Activated naive CD4-positive, alpha-beta T cell (primary cell): ENCODE measurements at places on chromosomes 6 and 20.

DNA sequence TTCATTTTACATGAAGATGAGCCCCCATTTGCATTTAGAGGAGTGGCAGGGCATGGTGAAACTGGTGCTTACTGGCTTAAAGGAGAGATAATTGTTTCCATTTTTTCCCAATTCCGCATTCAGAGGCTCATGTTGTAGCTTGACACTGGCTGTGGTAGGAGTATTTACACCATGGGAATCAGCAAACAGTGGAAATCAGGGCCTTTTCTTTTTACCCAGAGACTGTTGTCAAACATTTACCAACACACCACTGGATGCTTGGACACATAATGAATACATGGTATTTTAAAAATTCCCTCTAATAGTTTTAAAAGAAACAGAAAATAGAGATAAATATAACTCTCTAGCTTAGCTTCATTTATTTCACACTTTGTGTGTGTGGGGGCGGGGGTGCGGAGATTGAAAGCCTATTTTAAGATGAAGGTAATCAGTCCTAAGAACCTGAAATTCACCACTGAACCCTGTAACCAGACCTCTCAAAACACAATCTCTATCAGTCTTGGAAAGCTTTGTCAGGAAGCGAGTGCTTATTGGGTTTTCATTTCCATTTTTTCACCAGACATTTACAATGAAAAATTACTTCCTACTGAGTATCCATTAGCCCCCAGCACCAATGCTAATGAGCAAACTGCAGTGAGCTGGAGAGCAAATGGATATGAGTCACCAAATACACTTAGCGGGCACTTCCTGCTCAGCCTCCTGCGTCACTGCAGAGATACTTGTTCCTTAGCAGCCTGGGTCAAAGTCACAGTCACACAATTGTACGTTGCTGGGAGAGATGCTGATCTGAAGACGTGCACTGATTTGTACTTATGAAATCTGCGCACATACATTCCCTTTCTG is 532.0 kb downstream of the BCKDHB start:
- DNase-seq: no peak

GRCh38 chr20:50418890-50419642 is 91.1 kb upstream of the PTPN1 start:
- no peak for DNase-seq

DNA sequence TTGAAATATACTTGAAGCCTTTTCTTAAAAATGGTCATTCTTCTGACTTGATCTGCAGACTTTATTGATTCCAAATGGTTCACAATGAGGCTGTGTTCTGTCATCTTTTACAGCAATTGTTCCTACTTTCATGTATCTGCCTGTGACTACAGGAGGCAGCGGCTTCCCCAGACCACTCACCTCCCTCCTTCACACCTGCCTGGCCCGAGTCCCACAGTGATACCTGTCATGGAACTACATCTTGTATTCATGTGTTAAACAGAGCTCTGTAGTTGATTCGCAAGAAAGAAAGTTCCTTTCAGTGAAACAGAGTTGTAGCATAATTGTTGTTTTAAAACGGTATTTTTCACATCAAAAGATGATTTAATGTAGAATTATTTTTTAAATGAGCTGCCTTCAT is 673.5 kb upstream of the AGPAT4 start:
- no peak for DNase-seq

GRCh38 chr20:19605786-19606485 is 152.1 kb upstream of the RIN2 start:
- no peak for DNase-seq

DNA sequence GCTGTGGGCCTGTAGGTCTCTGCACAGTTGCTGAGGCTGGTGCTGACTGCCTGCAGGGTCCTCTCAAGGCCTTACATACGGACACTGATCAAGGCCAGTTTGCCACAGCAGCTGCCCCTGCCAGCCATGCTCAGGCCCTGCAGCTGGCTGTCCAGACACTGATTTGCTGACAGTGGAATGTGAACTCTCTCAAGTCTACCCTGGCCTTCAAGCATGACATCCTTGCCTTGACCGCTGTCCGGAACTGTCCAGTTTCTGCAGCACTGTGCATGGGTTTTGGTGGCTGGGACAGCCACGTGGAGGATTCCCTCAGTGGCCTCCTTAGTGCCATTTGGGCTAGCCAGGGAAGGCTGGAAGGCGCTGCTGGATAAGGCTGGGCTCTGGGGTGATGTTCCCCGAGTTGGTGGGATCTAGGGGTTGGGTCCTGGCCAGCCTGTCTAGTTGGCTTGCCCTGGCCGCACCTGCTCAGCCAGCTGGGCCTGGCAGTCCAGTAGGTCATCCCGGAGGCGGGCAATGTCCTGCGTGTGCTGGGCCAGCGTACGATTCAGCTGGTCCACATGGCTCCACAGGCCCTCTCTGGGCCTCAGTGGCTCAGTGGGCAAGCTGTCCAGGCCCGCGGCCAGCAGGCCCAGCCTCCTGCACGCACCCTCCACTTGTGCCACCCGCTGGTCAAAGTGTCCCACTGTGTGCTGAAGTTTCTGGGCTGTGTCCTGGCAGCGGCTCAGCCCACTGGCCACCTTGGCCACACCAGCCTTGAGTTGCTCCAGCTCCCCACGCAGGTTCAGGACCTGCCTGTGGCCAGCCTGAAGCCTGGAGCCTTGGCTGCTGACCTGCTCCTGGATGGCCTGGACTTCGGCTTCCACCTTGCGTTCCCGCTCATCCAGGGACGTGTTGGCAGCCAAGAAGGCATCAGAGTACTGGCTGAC is 5.5 kb downstream of the EMILIN3 start:
- no peak for DNase-seq

- DNase-seq: no peak
These were observed 703.4 kb downstream of the EPHA7 start for GRCh38 chr6:92715991-92716390.

- no peak for DNase-seq
These were observed 83.5 kb upstream of the PROKR2 start for GRCh38 chr20:5400164-5400762.

DNA sequence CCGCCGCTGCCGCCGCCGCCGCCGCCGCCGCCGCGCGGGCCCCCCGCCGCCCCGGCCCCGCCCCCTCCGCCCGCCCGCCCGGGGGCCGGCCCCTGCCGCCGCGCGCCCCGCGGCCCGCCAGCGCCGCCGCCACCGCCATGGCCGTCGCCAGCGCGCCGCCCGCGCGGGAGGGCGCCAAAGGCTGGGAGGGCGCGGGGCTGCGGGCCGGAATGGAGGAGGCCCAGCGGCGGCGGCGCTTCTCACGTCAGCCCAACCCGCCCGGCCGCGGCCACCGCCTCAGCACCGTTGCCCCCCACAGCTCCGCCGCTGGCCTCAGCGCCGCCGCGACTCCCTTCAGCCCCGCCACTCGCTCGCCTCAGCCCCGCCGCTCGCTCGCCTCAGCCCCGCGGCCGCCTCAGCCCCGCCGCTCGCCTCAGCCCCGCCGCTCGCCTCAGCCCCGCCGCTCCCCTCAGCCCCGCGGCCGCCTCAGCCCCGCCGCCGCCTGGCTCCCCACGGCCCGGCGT is 258 bp downstream of the PHF10 start:
- DNase-seq: no peak

DNA sequence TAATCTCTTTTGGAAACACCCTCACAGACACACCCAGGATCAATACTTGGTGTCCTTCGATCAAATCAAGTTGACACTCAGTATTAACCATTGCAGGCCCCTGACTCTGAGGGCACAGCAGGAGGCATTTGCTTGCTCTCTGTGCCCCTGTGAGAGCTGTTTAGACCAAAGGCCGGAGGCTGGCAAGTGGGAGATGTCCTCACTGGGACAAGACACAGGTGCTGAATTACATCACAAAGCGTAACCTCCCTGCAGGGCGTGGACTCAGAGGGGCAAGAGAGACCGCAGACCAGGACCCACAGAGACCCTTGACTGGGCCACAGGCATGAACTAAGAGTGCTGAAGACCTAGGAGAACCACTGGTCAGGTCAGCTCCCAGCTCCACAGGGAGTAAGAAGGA is at the start of gene CST8:
CST8 (plus strand) TSS at position 301 of the 400 bp plus-strand sequence. CDS start 551 bp downstream, outside the sequence.
- no peak for DNase-seq

GRCh38 chr20:41573955-41574354 is 44.2 kb downstream of the CHD6 start:
- no peak for DNase-seq

DNA sequence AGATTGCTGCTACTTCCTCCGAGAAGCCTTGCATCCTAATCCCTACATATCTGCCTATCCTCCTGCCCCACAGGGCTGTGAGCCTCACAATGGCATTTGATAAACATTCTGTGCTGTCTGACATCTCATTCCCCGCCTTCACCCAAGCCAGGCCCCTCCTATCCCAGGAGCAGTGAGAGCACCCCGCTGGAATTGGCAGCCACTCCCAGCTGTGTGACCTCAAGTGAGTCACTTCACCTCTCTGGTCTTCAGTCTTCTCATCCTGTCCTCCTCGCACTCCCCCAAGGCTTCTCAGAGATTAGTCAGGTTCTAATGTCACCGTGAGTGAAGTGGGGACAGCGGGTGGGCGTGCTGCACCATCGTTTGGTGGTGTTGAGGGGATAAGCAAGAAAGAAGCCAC is 81.7 kb downstream of the CDH22 start:
- no peak for DNase-seq

DNA sequence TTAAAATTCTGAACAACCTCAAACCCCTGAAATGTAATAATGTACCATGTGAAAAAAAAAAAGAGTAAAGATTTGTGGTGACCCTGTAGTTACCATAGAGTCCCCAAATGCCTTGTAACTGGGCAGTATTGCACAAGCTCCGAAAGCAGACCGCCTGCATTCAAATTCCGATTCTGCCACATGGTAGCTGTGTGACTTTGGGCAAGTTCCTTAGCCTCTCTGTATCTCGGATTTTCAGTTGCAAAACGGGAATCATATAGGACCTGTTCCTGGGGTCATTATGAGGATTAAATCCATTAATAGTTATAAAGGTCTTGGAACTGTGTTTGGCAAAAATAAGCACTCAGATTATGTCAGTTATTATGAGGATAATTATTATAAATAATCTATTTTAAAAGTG is 43.6 kb downstream of the TSPYL4 start:
- DNase-seq: no peak

- DNase-seq: no peak
These were observed 94.7 kb downstream of the SMOC2 start for GRCh38 chr6:168535711-168536110.

- no peak for DNase-seq
These were observed 2.9 kb downstream of the GSS start for GRCh38 chr20:34952671-34953070.

DNA sequence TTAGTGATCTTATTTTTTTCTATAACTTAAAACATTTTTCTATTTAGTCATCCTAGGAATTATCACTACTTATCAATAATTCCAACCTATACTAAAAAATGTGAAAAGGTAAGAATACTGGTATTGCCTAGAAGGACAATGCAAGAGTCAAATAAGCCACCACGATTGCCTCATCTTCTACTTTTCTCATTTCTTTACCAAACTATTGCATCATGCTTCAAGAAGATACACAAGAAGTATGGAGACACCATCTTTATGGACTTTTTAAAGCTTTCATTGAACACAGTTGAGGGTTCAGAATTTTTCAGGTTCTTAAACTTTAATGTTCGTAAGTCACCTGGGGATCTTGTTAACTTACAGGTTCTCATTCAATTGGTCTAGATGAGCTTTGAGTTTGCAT is 25.9 kb downstream of the ELOVL2 start:
- DNase-seq: no peak

GRCh38 chr6:1777921-1778685 is 168.4 kb downstream of the FOXC1 start:
- DNase-seq: no peak

- DNase-seq: peak; percentile 57
These were observed 931 bp upstream of the UCKL1 start for GRCh38 chr20:63957004-63957689.

DNA sequence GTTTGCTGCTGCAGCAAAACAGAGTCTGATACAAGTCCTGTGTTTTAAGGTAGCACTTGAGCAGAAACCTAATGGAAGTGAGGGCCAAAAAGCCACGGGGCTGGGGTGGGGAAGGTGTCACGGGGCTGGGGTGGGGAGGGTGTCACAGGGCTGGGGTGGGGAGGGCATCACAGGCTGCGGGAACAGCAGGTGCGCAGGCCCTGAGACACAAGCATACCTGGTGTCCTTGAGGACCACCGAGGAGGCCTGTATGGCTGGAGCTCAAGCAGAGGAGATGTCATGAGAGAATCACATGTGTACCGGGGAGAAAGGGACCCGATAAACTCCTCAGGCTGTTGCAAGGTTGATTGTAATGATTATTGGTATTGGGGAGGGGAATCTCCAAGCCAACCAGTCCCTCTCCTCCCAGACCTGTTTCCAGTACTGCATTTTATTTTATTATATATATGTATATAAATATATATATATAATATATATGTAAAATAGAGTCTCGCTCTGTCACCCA is 13.6 kb upstream of the SPO11 start:
- DNase-seq: no peak

DNA sequence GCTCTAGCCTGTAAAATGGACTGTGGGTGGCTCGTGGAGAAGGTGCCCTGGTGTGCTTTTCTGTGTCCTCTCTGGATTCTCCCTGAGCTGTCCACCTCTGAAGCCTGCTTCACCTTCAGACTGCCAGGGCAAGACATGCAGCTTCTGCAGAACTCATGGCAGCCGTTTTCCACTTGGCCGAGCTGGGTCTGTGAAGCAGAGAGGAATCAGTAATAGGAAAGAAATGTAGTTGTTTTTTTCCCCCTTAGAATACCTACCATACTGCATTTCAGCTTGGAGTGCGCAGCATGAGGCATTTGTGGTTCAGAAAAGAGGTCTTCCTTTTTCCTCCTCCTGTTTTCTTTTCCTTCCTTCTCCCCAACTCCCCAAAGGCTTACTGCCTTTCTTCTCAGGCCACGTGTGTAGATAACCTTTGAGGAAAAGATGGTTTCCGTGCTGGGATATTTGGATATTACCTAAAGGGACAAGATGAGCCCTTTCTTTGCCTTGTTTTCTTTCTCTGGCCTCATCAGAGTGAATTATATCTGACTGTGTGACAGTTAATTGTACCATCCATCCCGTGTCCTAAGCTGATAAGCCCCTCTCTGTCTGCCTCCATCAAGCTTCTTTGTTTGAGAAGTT is 39.4 kb downstream of the RREB1 start:
- DNase-seq: no peak

DNA sequence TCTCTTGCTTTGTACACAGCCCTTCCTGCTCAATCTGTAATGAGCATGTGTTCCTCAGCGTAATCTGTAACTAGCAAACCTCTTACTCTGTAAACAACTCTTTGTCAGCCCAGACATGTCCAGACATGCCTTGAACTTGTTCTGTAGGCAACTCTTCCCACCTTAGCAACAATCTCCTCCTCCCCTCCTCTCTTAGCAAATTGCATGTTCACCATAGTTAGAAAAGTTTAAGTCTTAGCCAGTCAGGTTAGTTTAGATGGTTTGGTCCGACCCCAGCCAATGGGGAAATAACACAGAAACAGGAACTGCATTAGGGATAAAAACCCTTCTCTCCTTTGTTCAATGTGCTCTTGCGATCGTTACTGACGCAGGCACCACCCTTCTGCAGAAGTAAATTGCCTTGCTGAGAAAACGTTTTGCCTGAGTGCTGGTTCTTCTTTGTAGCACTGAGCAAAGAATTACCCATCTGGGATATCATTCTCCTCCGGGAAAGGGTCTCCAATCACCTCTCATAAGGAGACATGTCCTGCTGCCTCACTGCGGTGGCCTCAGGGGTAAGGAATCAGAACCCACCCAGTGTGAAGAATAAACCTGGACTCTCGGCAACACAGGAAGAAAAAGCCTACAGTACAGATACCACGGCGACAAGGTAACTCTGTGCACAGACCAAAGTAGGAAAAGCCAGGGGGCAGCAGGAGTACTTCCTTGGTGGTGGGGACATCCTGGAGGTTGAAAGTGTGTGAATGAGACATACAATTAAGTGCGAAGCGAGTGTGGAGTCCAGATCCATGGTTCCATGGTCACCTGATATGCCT is 26.2 kb downstream of the PLN start:
- DNase-seq: no peak
